ENCODE measurements at places on chromosomes 7 and 10. TPM values are rescaled to one million over a fixed set of nuclear protein-coding genes. Genes with fewer than 3 reads are reported as not detected.

The LIPK gene
- not detected for total RNA-seq

The PLOD3 gene
- 59.5 TPM for total RNA-seq

The IL15RA gene
- total RNA-seq = 32.8 TPM

The HOGA1 gene
- total RNA-seq = not detected

The BAIAP2L1 gene
- total RNA-seq = 2.3 TPM

The LEP gene
- not detected for total RNA-seq

The PAPOLB gene
- not detected for total RNA-seq

The MSMB gene
- not detected for total RNA-seq

GRCh38 chr7:152193880-152194279 lies 168.4 kb downstream of the GALNT11 start:
- DNase-seq = no peak
- H3K27me3 ChIP-seq = no peaks in the 10 kb centered on the region
- H3K4me3 ChIP-seq = no peak overlapping the region
- no peak overlapping the region for H3K27ac ChIP-seq
- no peaks in the 10 kb centered on the region for H3K4me1 ChIP-seq

GRCh38 chr10:91885362-91886079 lies 23.8 kb downstream of the FGFBP3 start:
- H3K4me3 ChIP-seq = no peak overlapping the region
- peaks cover 4% of the 10 kb centered on the region for H3K27me3 ChIP-seq
- H3K4me1 ChIP-seq = peaks cover 17% of the 10 kb centered on the region
- no peak overlapping the region for H3K27ac ChIP-seq

DNA sequence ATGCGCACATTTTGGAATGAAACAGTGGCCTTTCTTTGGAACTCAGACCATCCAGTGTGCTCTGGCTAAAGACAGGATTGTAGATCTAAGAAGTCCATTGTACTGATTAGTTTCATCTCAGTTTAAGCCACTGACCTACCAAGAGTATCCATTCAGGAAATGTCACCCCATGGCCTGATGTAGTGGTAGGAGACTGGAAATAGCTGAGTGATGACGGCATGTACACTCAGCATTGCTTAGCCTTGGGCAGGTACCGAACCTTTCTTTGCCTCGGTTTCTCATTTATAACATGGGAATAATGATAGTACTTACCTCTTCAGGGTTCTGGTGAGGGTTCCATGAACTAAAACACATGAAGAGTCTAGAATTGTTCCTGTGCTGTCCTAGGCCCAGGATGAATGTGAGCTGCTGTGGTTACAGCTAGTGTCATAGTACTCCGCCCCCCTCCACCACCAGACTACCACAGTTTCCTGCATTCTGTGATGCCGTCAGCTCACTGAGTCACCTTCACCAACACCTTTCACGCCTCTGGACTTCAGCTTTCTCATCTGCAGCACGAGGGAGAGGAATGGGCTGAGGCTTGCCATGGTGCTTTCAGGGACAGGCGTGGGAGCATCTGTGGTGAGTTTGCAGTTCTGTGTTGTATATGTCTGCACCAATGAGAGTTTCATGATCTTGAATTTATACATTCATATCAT lies 484.0 kb upstream of the GALNT17 start:
- peak overlapping the region; percentile 30 for H3K4me3 ChIP-seq
- no peaks in the 10 kb centered on the region for H3K36me3 ChIP-seq
- no peak for DNase-seq
- no peaks in the 10 kb centered on the region for H3K4me1 ChIP-seq
- peak overlapping the region; percentile 52 for H3K27ac ChIP-seq

- H3K27ac ChIP-seq = no peak overlapping the region
- no peak for DNase-seq
- no peak overlapping the region for H3K4me3 ChIP-seq
- H3K4me1 ChIP-seq = no peaks in the 10 kb centered on the region
- H3K36me3 ChIP-seq = peaks cover 2% of the 10 kb centered on the region
These were observed 275.0 kb downstream of the ELMO1 start for GRCh38 chr7:37173670-37174069.

GRCh38 chr7:48053736-48054135 lies 18.4 kb downstream of the C7orf57 start:
- H3K27ac ChIP-seq = no peak overlapping the region
- H3K4me3 ChIP-seq = no peak overlapping the region
- no peaks in the 10 kb centered on the region for H3K36me3 ChIP-seq
- H3K4me1 ChIP-seq = peaks cover under 1% of the 10 kb centered on the region
- DNase-seq = no peak
- no peaks in the 10 kb centered on the region for H3K27me3 ChIP-seq

DNA sequence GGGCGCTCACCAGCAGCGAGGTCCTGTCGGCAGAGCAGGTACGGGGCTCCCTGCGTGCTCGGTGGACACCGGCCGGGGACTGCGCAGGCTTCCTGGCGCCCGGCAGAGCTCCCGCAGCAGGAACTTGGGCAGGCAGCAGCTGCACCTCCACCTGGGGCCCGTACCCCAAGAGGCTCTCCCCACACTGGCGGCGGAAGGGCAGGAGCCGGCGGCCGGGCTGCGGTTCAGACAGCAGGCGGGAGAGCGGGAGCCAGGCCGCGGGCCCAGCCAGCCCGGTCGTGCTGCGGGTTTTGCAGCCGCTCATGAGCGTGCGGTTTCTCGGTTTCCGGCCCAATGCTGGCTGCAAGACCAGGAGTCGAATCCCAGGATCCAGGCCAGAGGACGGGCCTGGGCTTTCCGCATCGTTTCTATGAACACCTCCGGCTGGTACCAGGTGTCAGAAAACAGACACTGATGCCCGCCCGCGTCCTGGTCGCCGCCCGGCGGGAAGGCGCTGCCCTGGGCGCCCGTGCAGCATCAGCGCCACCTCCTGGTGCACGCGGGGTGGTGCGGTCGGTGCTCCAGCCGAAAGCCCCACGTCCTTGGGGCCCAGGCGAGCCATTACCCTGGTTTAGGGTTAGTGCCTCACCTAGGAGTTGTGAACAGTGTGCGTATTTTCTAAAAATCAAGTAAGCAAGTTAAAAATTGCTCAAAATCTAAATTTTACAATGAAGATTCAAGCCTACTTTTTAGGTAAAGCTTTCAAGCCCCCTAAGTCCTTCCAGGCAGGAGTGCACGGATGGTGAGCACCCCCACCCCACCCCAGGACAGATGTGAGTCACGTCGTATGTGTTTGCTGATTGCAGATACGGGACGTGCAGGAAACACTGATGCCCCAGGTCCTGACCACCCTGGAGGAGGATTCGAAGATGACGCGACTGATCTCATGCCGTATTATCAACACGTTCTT lies 47.4 kb upstream of the PRKAR1B start:
- no peaks in the 10 kb centered on the region for H3K36me3 ChIP-seq
- H3K27ac ChIP-seq = no peak overlapping the region
- DNase-seq = peak; percentile 88
- no peaks in the 10 kb centered on the region for H3K27me3 ChIP-seq

- H3K36me3 ChIP-seq = no peaks in the 10 kb centered on the region
- H3K4me1 ChIP-seq = peaks cover 20% of the 10 kb centered on the region
- no peaks in the 10 kb centered on the region for H3K27me3 ChIP-seq
These were observed 409.0 kb upstream of the MGMT start for GRCh38 chr10:129057856-129058663.

GRCh38 chr7:16365952-16366351 lies 55.4 kb downstream of the CRPPA start:
- no peak overlapping the region for H3K4me3 ChIP-seq
- H3K27me3 ChIP-seq = no peaks in the 10 kb centered on the region
- DNase-seq = no peak

DNA sequence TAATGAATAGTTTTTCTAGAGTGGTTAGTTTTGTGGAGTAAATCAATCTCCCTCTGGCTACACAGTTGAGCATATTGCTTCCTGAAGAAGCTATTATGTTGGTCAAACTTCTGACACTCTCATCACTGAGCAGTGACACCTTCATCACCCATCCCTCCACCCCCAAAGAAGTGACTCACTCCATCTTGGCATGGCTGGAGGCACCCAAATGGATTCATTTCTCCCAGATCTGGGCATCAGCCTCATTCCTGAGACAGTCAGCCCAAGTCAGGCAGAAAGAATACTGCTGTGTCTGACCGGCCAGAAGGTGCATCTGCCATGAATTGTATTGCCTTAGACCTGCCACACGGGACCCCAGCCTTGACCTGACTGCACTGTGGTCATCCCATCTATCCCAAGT lies 117.0 kb upstream of the HABP2 start:
- H3K36me3 ChIP-seq = no peaks in the 10 kb centered on the region
- no peak for DNase-seq
- H3K4me1 ChIP-seq = no peaks in the 10 kb centered on the region

DNA sequence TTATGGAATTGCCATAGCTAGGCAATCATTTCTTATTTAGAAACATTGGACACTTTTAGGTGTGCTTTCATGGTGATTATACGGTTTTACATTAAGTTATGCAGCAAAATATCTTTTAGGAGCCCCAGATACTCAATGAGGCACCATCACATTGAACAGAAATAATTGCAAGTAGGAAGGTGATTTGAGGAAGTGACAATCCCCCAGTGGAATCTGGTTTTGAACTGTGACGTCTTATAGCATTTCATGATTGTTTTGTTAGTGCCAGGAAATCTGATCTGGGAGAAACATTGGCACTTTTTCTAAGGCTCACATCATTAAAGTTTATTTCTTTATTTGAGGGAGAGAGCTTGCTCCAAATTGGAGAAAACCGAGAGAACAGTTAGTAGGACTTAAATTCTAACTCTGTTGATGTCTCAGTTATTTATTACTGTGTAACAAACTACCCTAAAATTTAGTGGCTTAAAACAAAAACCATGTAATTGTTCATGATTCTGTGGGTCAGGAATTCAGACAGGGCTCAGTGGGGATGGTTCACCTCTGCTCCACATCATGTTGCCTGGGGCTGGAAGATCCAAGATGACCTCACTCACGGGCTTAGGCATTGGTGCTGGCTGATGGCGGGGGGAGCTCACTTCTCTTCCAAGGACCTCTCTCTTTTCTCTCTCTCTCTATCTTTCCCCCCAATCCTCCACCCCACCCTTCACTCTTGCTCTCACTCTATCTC lies 78.2 kb upstream of the STEAP1B start:
- DNase-seq = no peak
- H3K4me1 ChIP-seq = peaks cover 22% of the 10 kb centered on the region
- peak overlapping the region; percentile 26 for H3K4me3 ChIP-seq
- H3K27ac ChIP-seq = peak overlapping the region; percentile 69
- no peaks in the 10 kb centered on the region for H3K27me3 ChIP-seq
- no peaks in the 10 kb centered on the region for H3K36me3 ChIP-seq

DNA sequence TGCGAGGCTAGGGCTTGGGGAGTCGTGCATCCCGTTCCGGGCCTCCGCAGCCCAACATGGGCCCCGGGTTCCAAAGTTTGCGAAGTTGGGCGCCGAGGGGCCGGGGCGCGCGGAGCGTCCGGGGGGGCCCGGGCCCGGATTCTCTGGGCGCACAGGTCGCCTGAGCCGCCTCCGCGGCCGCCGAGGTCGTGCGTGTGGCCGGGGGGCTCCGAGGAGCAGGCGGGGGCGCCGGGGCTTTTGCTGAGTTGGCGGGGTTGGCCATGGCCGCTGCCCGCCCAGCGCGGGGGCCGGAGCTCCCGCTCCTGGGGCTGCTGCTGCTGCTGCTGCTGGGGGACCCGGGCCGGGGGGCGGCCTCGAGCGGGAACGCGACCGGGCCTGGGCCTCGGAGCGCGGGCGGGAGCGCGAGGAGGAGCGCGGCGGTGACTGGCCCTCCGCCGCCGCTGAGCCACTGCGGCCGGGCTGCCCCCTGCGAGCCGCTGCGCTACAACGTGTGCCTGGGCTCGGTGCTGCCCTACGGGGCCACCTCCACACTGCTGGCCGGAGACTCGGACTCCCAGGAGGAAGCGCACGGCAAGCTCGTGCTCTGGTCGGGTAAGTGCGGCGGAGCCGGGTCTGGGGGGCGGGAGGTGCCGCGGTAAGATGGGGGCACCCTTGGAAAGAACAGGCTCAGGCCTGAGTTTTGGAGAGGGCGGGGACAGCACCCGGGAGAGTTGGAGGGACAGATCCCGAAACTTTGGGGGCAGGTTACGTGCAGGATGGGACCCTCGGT lies 643 bp downstream of the SMO start:
- no peak overlapping the region for H3K27ac ChIP-seq
- H3K27me3 ChIP-seq = peaks cover 52% of the 10 kb centered on the region

GRCh38 chr7:147400925-147401324 lies 1189.6 kb upstream of the C7orf33 start:
- DNase-seq = no peak
- H3K27ac ChIP-seq = no peak overlapping the region
- H3K27me3 ChIP-seq = no peaks in the 10 kb centered on the region
- no peak overlapping the region for H3K4me3 ChIP-seq
- H3K36me3 ChIP-seq = no peaks in the 10 kb centered on the region

- DNase-seq = no peak
- H3K36me3 ChIP-seq = no peaks in the 10 kb centered on the region
These were observed 60.1 kb upstream of the SP8 start for GRCh38 chr7:20846791-20847190.

- DNase-seq = no peak
- no peak overlapping the region for H3K27ac ChIP-seq
- no peaks in the 10 kb centered on the region for H3K4me1 ChIP-seq
- H3K4me3 ChIP-seq = no peak overlapping the region
- no peaks in the 10 kb centered on the region for H3K36me3 ChIP-seq
These were observed 185.6 kb downstream of the PAXIP1 start for GRCh38 chr7:154817224-154817896.

DNA sequence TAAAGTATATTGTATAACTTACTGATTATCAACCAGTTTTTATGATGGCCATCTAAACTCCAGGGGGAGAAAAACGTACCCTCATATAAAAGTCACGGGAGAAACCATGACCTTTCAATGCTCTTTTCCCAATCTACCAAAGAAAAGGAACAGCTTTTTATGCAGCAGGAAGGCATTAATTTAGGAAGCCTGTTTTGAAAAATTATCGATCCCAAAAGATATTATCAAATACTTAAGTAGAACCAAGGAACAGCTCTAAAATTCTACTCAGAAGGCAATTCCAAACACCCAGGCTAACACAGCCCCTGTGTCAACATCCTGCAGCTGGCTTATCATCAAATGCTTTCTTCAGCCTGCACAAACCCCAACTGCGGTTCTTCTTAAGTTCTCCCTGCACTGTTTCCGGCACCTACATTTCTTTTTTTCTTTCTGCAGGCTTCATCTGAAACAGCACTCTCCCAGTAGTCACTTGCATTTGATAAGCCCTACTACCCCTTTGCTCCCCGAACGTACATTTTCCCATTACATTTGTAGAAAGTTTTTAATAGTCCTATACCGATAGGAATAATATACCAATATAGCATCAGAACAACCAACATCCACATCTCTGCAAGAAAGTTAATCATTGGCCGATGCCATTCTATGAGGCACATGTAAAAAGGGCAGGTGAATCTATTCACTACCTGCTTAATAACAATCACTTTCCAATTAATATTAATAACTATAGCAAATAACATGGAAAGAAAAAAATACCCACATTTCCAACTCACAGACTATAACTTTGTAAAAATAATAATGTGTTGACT lies 47.9 kb downstream of the PIP4K2A start:
- H3K36me3 ChIP-seq = no peaks in the 10 kb centered on the region
- peak overlapping the region; percentile 77 for H3K27ac ChIP-seq

All from spleen (tissue), 13 donors.